ENCODE measurements at places on chromosomes 16 and 17.

GRCh38 chr17:2336852-2337543 is at the start of gene SGSM2:
Gene SGSM2 (plus strand): TSS chr17:2337501. CDS start chr17:2337689, 188 bp downstream.
- peak; percentile 73 for DNase-seq

GRCh38 chr16:86884390-86884650 is 306.0 kb downstream of the FOXL1 start:
- DNase-seq = no peak

- no peak for DNase-seq
These were observed 27.1 kb downstream of the UTP18 start for GRCh38 chr17:51287412-51287811.

GRCh38 chr16:85138073-85138824 is 26.0 kb upstream of the CIBAR2 start:
- no peak for DNase-seq

DNA sequence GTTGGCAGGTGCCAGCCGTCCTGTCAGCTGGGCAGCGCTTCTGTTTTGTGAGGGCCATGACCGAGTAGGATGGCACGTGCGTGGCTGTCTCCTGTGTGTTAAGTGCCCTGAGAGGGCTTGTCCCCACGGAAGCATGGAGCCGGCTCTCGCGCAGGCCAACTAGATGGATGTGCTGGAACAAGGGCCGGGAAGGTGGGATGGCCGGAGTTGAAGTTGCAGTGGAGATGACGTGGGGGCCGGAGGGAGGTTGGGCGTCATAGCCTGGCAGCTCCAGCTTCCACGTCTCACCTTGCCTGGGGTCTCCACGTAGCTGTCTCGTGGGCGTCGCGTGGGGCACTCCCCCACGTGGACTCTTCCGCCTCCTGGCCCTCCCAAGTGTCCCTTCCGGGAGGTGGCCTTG is 27.7 kb downstream of the TBCD start:
- DNase-seq = no peak

GRCh38 chr17:8225813-8226535 is 15.6 kb upstream of the AURKB start:
- DNase-seq = peak; percentile 39

- no peak for DNase-seq
These were observed 134.9 kb downstream of the MSI2 start for GRCh38 chr17:57391076-57391825.
